T-helper 1 cell (primary cell): ENCODE measurements at places on chromosomes 7 and 10.

DNA sequence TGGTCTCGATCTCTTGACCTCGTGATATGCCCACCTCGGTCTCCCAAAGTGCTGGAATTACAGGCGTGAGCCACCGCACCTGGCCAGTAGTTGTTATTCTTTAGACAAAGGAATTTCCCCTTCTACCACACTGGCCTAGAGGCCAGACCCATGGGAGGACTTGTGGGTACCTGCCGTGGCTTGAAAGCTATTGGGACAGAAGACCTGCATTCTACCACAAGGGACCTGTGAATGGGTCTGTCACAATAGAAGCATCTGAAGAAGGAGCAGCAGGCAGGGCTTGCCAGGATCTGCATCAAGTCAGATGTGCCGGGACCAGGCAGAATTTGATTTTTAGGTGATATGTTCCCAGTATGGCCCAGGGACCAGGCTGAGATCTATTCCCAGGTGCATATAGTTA lies 356.9 kb downstream of the FGFR2 start:
- DNase-seq = no peak

GRCh38 chr7:85033263-85033662 lies 153.6 kb downstream of the SEMA3D start:
- no peak for DNase-seq

GRCh38 chr7:157694376-157694665 lies 357.5 kb downstream of the DNAJB6 start:
- DNase-seq = no peak

- no peak for DNase-seq
Observed at GRCh38 chr7:115085421-115085820, 163.5 kb downstream of the MDFIC start.

- peak; percentile 42 for DNase-seq
Observed at GRCh38 chr7:150363872-150364271, 4.8 kb upstream of the REPIN1 start.

GRCh38 chr10:75066271-75066670 lies 45.2 kb upstream of the SAMD8 start:
- no peak for DNase-seq

DNA sequence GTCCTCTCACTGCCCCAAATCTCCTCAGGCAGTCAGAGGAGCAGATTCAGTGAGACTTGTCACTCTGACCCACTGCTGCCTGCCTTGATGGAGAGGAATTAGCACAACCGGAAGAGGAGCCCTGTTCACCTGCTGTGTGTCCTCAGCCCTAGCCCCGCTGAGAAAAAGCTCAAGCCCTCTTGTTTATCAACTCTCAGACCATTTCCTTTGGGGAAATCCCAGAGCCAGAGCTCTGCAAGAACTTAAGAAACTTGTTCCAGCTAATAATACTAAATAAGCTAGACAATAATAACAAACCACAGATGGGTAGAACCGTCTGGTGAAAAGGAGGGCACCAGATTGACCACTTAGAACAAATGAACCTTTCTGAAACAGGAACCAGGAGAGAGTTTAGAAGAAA lies 37.7 kb upstream of the ITGB1 start:
- DNase-seq = no peak

- no peak for DNase-seq
Observed at GRCh38 chr7:131489196-131489595, 67.2 kb downstream of the PODXL start.

DNA sequence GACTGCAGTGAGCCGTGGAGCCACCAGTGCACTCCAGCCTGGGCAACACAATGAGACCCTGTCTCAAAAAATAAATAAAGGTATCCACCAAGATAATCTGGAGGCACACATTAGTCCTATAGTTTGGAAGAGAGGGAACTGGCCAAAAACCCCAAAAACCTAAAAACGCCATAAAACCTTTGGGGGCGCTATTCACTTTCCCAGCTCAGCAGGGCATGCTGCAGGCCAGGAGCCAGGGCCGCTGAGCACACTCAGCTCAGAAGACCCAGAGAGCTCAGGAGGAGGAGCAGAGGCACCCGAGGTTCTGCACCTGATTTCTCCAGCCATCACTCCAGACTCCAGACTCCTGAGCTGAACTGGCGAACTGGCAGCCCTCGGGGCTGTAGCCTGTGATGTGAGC lies 167.2 kb upstream of the IMMP2L start:
- DNase-seq = no peak

DNA sequence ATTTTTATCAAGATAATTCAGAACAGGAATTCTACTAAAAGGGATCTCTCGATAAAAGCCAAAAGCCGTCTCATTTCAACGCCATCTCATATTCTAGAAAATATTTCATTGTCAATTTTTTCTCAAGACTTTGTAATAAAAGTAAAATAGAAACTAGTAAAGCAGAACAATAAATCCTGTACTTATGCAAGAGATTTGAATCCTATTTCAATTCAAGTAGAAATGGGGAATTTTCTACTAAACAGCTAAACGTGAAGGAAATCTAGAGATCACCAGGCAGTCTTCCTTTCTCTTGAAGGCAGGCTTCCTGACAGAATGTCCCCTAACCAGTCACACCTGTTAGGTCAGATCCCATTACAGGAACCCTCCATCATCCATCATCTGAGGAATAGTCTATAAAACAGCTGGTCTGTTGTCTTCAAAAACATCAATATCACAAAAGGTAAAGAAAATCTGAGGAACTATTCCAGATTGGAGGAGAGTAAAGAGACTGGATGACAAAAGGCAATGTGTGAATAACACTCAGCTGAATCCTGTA lies 23.7 kb downstream of the USP6NL start:
- DNase-seq = no peak

DNA sequence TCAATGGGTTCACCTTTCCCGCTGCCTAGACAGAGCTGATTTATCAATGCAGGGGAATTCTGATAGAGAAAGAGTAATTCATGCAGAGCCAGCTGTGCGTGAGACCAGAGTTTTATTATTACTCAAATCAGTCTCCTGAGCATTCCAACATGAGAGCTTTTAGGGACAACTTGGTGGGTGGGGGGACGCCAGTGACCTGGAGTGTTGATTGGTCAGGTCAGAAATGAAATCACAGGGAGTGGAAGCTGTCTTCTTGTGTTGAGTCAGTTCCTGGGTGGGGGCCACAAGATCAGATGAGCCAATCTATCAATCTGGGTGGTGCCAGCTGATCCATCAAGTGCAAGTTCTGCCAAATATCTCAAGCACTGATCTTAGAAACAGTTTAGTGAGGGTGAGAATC lies 99.0 kb upstream of the CAV2 start:
- DNase-seq = no peak

DNA sequence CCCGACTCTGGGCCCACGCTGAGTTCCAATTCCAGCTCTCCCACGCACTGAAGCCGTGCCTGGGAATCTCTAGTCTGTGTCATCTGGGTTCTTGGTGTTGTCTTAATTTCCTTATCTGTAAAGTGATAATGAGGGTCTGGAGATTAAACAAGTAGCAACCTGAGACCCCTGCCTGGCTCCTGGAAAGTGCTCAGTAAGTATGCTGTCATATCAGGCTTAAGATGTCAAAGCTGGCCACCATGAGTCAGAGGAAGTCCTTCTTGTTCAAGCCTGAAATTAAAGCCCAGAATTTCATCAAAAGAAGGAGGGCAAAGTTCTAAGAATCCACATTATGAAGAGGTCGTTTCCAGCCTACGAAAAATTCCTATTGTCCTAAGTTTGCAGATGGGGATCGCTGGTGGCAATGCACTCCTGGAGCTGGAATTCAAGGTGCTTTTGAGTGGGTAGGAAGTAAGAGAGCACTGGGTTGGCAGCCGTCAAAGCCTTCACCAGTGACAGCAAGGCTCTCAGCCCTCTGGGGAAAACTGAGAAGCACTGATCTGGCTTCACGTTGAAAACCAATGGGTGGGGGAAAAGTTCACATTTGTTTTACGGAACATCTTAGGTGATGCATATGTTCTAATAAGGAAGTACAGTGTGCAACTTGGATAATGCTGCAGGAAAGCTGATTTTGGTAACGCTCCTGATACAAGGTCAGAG lies 50.3 kb upstream of the NCAPG2 start:
- DNase-seq = no peak

DNA sequence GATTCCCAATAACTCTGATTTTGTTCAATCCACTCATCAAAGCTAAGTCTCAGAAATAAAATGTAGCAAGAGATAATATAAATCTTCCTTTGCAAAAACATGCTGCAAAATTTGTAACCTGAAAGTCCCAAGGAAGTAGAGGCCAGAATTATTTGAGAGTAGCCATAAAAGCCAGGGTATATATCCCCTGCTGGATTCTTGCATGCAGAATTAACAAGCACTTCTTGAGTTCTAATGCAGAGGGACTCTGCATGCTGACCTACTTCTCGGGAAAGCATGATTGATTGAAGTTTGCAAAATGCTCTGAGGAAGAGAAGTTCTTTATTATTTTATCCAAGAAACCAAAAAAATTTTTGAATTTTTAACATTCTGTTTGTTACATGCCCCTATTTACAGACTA lies 121.6 kb downstream of the THSD7A start:
- no peak for DNase-seq

GRCh38 chr10:86829472-86829871 lies 73.1 kb downstream of the BMPR1A start:
- DNase-seq = no peak

- no peak for DNase-seq
Observed at GRCh38 chr10:71222601-71223346, 10.4 kb downstream of the UNC5B start.

DNA sequence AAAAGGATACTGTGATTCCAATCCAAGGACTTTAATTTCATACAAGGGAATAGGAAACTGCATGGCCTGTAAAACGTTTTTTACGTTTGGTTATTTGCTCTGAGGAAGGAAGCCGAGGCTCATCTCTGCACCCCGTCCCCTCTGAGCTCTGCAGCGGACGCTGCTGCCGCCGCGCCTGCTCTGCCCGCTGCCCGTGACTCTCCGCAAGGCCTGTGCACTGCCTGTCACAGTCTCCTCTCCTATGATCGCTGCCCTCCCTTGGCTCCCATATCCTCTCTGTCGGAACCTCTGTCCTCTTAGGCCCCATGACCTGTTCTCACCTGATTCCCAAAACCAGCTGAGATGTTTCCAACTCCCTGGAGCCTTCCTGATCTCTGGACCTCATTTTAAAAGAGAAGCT lies 320.3 kb upstream of the ZNF32 start:
- no peak for DNase-seq

GRCh38 chr7:93161181-93161762 lies 13.1 kb upstream of the SAMD9L start:
- no peak for DNase-seq

- DNase-seq = no peak
Observed at GRCh38 chr10:6788731-6789130, 208.7 kb upstream of the PRKCQ start.

DNA sequence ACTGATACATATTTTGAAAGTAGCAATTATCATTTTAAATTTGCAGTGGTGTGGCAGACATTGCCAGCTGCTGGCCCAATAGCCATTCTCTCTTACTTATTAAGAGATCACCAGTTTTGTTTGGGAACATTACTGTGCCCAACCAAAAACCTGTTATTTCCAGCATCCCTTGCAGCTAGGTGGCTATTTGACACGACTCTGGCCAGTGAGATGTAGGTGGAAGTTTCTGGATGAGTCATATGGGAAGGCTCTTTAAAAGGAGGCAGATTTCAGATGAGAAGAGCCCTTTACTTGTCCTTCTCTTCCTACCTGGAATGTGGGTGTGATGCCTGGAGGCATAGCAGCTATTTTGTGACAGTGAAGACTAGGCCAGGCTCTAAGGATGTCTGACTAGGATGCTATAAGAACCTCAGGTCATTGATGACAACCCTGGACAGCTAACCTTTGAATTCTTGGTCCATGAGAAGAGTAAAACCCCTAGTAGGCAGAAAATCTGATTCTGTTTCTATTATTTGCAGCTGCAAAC lies 77.9 kb downstream of the CARD11 start:
- DNase-seq = no peak

DNA sequence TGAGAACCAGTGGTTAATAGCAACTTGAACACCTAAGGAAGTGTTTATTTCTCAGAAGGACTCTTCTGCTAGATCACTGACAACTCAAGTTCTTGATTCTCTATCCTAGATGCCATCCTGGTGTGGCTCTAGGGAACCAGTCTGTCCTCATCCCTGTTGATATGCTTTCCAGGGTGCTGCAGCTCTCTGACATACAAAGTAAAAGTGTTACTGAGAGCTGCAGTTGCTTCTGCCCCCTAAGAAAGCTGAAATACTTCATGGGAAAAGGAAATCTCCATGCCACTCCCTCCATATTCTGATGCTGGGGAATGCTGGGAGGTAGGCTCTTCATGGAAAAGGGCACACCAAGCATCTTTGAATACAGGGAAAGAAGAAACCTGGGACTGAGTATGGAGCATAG lies 168.1 kb downstream of the KLF6 start:
- no peak for DNase-seq

DNA sequence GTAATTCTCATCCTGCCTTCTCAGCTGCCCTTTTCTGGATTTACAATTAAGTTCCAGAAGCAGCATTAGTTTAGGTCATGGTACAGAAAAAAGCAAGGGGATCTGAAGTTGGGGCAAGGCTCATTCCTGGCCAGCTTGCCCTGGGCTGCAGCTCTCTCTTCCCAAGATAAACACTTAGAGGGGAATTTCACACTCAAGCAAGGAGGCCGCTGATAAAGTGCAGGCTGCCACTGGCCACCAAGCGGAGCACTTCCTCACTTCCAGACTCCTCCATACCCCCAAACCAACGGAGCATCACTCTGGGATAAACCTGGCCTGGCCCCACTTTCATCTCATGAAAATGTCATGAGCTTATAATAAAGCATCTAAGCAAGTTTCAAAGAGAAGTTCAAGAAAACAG lies 445.5 kb upstream of the MKI67 start:
- DNase-seq = no peak

GRCh38 chr10:23754941-23755340 lies 316.1 kb downstream of the OTUD1 start:
- DNase-seq = no peak

DNA sequence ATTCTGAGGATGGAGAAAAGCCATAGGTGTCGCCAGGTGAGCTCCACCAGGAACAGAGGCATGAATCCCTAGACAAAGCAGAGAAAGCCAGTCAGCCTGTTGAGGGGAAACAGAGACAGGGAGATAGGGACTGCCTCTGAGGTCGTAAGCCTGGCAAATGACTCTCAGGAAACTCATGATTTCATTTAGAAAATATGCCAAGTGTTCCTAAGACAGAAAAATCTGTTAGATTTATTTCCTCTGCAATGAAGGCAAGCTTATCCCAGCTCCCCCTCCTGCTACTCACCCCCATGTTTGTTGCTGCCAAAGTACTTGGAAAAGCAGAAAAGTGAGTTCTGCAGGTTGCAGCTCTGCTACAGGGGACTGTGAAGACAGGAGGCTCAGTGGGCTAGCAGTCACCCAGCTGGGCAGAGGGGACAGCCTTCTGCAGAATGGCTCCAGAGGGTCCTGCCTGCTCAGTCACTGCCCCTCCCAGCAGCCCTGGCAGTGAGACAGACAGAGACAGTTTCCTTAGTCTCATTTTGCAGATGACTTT lies 184.3 kb downstream of the ADRA2A start:
- no peak for DNase-seq

GRCh38 chr7:1964913-1965578 lies 267.7 kb downstream of the MAD1L1 start:
- no peak for DNase-seq
